Midbrain (tissue), 1 donor: ENCODE measurements at places on chromosomes 5 and 9.

- peak; percentile 8 for DNase-seq
Observed at GRCh38 chr5:178120607-178121357, 7.5 kb downstream of the N4BP3 start.

- DNase-seq: no peak
Observed at GRCh38 chr9:15965246-15965745, 412.5 kb downstream of the CCDC171 start.

GRCh38 chr9:33249087-33249658, 9.2 kb downstream of the SPINK4 start:
- DNase-seq: no peak

DNA sequence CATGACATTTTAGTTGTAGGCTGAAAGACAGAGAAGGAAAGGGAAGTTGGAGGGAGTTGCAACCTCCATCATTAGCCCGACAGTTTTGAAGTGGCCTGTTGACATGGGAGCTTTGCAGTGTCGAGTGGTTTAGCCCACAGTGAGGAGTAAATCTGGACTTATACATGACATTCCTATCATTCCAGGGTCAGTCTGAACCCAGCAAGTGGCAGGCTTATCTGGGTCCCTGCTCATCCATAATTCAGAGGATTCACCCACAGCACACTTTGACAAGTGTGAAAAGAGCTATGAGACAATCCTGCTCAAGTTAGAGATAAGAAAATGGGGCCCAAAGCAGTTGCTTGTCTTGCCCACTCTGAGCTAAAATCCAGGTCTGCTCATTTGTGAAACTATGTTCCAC, 8.4 kb upstream of the TNC start:
- no peak for DNase-seq

DNA sequence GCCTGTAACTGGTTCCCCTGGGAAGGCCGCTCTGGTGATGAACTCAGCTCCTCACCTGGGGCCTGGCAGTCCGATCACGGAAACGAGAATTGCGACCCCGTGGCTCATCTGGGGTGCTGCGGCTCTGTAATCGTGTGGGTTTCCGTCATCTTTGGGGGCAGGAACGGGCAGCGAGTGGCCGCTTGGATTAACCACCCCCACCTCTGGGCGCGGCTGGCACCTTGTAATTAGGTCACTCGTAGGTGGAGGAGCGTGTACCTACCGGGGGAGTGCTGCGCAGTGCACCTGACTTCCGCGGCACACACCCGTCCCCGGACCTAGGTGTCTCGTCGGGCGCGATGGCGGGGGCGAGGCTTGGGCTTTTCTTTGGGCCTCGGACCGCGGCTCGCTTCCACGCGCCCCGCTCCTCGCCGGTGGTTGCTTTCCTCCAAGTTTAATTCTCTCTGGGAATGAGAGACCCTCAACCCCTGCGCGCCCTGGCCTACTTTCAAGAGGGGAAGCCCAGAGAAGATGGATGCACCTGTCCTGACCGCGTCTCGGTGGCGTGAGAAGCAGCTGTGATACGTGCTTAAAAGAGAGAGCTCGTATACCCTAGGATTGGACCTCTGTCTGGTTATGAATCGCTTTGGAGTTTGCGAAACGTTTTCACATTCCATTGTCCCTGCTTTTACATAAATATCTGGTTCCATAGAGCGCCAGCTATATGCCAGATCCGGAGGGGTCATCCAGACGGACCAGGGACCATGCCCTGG, 744 bp upstream of the PPP2CA start:
- DNase-seq: peak; percentile 33

- DNase-seq: no peak
Observed at GRCh38 chr9:105496826-105497225, 49.0 kb downstream of the FSD1L start.

DNA sequence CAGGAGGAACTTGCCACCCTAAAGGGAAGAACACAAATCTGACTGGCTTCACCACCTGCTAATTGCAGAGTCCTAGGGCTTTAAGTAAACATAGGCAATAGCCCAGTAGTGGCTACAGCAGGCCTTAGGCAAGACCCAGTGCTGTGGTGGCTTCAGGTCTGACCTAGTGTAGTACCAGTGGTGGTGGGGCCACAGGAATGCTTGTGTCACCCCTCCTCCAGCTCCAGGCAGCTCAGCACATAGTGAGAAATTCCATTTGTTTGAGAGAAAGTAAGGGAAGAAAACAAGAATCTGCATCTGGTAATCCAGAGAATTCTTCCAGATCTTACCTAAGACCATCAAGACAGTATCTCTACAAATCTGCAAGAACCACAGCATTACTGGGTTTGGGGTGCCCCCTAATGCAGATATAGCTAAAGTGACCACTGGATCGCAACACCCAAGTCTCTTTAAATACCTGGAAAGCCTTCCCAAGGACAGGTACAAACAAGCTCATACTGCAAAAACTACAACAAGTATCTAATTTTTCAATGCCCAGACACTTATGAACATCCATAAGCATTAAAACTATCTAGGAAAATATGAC, 102.6 kb upstream of the TRPM3 start:
- no peak for DNase-seq

GRCh38 chr5:169583424-169584220, at the start of gene SPDL1:
TSS of gene SPDL1 (plus strand) at chr5:169583773. CDS start at chr5:169588417, 4,644 bp downstream.
- DNase-seq: peak; percentile 96

DNA sequence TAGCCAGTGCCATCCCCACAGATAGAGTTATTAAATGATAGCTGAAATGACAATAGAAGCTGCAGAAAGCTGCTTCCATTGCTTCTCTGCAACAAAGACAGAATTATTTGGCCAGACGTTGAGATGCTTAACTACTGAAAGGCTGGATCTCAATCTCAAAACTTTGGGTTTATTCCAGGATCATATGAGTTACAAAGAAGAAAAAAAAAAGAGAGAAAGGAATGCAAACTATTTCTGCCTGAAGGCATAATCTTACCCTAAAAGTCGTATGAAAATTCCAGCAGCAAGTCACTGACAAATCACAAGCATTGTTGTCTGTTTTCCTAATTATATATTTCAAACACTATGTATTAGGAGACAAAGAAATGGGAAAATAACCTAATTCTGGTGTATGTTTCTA, 12.8 kb upstream of the TYRP1 start:
- DNase-seq: no peak

DNA sequence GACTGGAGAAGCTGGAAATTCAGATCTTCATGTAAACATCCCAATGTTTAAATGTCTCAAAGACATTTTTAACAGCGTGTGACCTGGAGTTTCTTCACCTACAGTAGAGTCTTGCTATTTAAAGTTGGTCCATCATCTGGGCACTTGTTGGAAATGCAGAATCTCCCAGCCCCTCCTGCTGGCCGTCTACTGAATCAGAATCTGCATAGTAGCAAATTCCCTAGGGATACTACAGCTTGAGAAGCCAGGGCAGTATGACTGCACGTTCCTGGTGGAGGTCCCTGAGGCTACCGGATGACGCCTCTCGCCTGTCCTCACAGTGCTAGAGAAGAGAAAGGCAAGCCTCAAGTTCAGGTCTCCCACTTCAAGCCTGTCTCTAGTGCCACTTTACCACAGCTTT, 15.7 kb downstream of the SAP30L start:
- DNase-seq: no peak

- DNase-seq: no peak
Observed at GRCh38 chr9:101578378-101578777, 16.4 kb downstream of the PPP3R2 start.

DNA sequence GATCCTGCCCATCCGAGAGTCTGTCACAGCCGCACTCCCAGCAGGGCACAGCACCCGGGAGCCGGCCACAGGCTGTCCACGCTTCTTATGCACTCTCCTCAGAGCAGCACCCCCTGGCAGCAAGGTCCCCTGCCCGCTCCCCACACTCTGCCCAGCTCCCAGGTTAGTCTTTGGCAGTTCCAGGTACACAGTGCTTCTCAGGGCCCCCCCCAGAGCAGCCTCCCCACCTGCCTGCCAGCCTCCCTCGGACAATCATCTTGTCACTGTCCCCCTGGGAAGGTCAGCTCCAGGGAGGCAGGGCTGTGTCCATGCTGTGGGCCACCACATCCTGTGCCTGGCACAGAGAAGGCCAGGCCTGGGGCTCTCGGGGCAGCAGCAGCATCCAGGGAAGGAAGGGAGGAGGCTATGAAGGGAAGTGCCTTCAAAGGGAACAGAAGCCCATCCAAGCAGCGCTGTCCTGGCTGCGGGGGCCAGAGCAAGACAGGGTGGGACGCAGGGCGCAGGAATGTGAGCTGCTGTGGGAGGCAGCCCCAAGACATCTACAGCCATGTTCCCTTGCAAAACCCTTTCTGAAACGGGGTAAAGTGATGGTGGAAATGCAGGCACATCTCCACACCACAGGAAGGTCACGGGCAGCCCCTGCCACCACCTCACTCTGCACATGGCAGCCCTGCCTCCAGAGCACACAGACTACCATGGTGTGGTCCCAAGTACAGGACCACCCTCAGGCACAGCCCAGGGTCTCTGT, 68.6 kb upstream of the ADAMTS2 start:
- no peak for DNase-seq

DNA sequence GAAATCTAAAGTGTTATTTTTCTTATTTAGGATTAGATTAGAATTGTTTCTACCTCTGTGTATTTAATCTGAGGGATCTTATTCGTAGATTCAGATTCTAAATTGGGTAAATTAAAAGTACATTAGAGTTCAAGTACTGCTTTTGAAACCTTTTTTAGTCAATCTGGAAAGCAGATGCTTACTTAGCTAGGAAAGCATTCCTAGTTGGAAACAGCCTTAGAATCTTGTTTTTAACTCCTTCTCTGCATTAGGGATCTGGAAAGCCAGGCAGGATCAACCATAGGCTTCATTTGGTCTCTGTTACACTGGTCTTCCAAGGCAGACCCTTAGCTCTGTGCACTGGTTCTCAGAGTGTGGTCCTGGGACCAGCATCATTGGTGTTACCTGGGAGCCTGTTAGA, 247.4 kb downstream of the NR3C1 start:
- DNase-seq: no peak

GRCh38 chr9:88072831-88073375, 65.4 kb downstream of the SPATA31C2 start:
- no peak for DNase-seq

GRCh38 chr5:58885260-58885659, 302.4 kb downstream of the RAB3C start:
- no peak for DNase-seq

DNA sequence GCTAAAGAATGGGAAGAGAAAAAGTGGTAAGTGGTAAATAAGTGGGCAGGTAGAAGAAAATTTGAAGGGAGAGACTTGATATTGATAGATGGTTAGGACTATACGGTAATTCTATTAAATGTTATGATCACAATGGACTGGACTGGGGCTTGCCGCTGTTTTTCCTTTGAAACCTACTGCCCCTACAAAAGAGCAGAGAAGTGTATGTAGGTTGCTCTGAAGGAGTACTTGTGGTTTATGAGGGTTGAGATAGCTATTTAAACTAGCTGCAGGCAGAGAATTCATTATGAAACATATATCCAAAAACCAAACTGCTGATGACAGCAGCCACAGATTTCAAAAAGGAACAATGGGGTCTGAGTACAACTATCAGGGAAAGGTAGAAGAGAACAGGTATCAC, 16.8 kb upstream of the HK3 start:
- no peak for DNase-seq
